ENCODE measurements at places on chromosomes 13 and 19.

GRCh38 chr13:102978168-102978567 is 88.0 kb downstream of the SLC10A2 start:
- no peak for DNase-seq

DNA sequence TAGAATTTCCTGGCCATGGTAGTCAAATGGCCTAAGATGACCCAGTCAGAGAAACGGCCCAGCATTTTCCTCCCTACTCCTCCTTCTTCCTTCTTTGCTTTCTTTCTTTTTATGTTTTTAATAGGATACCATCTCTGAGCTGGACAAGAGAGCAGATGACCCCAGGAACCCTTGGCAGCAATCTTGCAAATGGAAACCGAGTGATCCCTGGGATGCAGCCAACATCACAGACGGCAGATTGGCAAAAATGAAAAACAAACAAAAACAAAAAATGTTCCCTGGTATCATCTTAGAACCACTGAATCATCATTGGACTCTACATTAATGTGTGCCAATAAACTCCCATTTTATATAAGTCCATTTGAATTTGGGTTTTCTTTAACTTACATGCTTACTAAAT is 424.4 kb downstream of the FGF14 start:
- DNase-seq = no peak

DNA sequence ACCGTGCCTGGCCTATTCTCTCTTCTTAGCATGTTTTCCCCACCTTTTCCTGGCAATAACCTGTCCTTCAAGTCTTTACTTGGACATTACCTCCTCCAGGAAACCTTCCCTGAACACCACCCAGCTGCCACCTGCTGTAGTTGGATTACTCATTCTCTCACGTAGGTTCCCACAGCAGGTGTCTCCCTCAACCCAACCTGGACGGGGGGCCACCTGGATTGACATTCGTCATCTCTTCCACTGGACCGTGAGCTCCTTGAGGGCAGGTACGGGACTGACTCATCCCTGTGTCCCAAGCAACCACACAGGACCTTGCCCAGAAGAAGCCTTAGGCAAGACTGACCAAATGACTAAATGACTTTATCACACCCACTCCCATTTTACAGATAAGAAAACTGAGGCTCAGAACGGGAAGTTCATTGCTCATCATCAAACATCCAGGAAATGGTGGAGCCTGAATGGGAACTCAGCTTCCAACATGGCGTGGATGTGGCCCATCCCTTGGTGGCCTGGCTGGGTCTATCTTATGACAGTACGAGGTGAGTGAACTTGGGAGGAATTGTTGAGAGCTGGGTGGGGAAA is 3.5 kb upstream of the KLK6 start:
- DNase-seq = no peak

GRCh38 chr19:2791876-2792275 is 6.6 kb downstream of the THOP1 start:
- DNase-seq = no peak

GRCh38 chr13:44271915-44272341 is 101.7 kb upstream of the SERP2 start:
- no peak for DNase-seq

DNA sequence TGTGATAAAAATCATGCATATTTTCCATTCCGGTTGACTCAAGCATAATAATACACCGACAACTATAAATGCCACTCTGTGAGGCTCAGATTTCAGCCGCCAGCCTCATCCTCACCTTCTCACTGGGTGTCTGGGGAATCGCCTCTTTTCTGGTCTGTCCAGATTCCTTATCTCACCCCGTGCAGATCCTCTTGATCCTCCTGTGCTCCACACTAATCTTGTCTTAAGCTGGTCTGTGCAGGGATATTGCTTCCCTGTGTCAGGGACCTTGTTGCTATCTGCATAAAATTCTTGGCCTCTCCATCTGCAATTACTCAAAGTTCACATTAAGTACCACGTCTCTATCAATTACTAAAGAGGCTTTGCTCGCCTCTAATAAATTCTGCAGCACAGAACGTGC is 116.6 kb upstream of the SPACA7 start:
- DNase-seq = no peak

GRCh38 chr19:6489278-6490061 is 7.9 kb upstream of the DENND1C start:
- DNase-seq = no peak
